Immature natural killer cell (primary cell): ENCODE measurements at places on chromosomes 6 and 20.

DNA sequence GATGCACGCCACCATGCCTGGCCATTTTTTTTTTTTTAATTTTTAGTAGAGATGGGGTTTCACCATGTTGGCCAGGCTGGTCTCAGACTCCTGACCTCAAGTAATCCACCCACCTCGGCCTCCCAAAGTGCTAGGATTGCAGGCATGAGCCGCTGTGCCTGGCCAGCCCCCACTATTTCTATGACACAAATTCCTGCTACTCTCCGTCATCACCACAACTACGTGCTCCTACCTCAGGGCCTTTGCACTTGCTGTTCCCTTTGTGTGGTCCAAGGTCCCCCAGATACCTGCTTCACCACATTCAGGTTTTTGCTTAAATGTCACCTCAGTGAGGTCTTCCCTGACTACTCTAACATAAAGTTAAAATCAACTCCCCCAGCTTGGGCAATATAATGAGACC is 5.2 kb upstream of the CEBPB start:
- no peak for DNase-seq

DNA sequence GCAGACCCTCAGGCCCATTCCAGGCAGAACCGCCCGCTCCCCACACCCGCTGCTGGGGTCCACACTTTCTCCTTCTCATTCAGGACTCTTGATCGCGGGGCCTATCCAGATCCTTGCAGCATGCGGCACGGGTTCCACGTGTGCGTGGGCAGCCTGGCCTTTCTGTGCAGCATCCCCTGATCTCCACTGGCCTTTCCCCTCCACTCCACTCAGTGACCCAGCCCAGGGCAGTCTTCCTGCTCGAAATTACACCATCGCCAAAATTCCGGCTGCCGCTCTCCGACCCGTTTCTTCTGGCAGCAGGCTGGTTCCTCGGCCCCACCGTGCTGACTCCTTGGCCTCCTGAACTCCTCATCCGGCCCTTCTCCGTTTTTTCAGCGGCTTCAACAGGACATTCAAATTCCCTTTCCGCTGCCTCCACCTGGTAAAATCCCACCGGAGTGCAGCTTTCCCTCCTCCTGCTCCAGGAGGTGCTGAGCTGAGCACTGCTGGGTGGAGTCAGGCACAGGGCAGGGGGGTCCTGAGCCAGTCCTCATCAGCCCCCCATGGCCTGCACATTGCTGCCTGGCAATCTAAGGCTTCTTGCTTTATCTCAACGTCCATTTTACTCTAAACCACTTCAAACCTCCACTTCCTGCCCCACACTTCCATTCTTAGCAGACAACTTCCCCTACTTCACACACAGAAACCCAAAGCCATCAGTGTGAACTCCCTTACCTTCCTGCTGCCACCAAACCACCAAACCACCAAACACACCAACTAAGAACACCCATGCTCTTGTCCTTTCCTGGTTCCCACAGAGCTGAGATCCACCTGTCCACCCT is 9.0 kb downstream of the SFT2D1 start:
- DNase-seq = peak; percentile 82

DNA sequence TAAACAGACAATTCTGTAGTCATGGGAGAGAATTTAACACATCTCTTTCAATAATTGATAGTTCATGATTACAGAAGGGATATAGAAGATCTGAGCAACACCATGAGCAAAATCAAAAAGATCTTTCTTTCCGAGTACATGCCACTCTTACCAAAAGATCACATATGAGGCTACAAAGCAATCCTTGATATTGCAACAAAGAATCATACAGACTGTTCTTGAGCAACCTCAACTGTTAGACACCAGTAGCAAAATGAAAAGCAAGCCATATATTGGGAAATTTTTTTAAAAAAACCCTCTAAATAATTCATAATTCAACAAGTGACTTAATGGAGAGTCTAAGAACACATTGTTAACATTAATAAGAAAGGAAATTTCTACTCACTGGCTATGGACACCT is 3.6 kb upstream of the CD83 start:
- no peak for DNase-seq

- DNase-seq = no peak
Measured at GRCh38 chr20:44582311-44583025, at the start of gene PKIG. Gene PKIG (plus strand): TSS chr20:44582579. CDS start chr20:44614557, 31,978 bp downstream.

- peak; percentile 93 for DNase-seq
Measured at GRCh38 chr6:33313709-33314514, at the start of gene TAPBP. Gene TAPBP (minus strand): TSS chr6:33314078. CDS start chr6:33314041, 37 bp downstream.

GRCh38 chr20:4366076-4366475 is 350.7 kb upstream of the RNF24 start:
- DNase-seq = no peak

DNA sequence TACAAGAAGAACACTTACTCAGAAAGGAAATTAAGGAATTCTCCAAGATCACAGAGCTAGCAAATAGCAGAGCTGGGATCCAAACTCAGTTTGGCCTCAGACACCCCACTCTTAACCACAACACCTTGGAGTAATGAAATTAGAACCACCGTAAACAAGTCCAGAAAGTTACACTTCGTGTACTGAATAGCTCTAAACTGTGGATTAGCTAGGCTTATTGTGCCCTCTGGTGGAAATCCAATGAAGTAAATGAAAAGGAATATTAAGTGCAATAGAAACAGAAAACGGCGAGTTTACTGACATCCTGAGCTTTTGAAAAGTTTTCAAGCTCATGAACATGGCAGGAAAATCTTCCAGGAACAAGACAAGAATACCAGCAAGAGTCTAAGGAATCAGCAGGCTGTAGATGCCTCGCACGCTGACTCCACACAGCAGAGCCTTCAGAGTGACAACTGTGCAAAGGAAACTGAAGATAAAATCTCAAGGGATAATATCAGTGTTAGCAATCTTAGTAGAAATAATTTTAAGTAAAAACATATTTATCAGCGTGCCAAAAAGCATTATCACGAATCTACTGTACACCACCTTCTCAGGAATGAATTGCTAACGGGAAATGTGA is 34.6 kb downstream of the FBXO5 start:
- DNase-seq = peak; percentile 9

DNA sequence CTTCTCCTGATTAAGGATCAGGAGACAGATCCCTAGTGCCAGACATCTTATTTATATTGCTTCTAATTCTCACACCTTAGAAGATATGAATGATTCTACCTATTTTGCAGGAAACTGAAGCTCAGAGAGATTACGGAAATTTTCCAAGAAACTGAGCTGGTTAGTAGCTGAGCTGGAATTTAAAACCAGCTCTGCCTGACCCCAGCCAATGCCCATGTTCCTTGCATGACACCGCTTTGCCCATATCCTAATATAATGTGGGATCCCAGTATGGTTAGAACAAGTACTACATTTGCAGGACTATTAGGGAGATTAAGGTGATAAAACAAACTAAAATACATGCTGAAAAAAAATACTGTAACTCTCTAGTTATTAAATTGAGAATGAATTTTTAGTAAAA is 1.9 kb downstream of the TMEM30A start:
- no peak for DNase-seq

GRCh38 chr6:108798670-108799353 is 49.4 kb upstream of the ARMC2 start:
- peak; percentile 70 for DNase-seq

DNA sequence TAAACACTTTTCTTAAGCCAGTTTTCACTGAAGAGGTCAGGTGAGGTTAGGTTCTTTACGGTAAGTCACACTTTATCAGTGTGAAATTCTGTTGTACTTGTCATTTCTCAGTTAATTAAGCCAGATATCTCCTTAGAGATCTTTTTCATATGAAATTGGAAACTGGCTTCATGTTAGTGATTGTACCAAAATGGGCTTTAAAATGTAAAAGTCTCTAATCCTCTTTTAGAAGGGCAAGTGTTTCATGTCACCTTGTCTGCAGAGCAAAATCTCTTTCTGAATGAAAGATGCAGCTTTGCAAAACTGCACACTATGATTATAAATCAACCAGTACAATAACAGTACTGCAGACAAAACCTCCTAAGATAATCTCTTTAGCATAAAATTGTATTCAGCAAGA is 209.2 kb upstream of the RNF217 start:
- DNase-seq = no peak

DNA sequence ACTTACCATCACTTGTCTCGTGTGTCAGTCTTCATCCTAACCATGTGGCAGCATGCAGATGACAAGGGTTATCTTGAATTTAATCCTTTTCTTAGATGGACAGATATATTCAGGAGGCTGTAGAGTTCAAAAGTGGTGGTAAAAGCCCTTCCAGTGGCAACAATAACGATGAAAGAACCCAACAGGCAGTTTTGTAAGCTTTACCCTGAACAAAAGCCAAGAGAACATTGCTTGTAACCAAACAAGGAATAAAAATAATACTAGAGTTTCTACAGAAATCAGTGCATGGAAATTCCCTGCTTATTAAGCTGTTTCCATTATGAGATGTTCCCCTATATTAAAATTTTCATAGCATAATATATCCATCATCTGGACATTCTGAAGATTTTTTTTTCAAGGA is 69.7 kb downstream of the PDE7B start:
- DNase-seq = no peak

- DNase-seq = no peak
Measured at GRCh38 chr6:44022671-44023352, 104.4 kb downstream of the MRPL14 start.

DNA sequence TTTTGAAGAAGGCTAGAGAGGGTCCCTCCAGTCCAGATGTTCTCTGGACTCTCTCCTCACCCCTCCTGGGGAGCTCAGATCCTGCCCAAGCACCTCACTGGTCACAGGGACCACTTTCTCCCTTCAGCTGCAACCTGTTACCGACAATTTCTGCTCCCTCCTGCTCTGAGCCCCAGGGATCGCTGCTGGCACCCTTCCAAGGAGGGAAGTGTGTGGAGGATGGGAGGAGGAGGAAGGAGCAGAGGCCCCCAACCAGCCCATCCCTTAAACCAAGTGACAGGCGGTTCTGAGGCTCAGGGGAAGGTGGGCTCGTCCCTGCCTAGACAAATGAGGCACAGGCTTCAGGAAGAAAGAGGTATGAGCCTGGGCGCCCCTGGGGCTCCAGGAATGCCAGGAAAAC is 13.9 kb downstream of the PMEPA1 start:
- no peak for DNase-seq
